ENCODE measurements at places on chromosomes 6 and 20.

DNA sequence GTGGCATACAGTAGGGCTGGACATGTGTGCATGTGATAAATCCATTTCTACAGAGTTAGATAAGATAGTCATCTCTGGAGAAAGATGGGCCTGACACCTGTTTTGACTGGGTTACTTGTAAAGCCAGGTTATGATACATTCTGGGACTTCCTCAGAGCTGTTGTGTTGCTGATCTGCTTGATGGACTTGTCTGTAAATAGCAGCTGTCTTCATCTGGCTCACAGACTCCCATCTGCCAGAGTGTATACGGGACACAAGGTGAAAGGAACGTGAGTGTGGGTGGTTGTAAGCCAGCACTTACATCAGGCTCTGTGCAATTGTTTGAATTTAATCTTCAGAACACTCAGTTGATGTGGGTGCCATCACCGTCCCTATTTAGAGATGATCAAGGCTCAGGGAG, 49.8 kb downstream of the ZDHHC14 start:
- DNase-seq: no peak

DNA sequence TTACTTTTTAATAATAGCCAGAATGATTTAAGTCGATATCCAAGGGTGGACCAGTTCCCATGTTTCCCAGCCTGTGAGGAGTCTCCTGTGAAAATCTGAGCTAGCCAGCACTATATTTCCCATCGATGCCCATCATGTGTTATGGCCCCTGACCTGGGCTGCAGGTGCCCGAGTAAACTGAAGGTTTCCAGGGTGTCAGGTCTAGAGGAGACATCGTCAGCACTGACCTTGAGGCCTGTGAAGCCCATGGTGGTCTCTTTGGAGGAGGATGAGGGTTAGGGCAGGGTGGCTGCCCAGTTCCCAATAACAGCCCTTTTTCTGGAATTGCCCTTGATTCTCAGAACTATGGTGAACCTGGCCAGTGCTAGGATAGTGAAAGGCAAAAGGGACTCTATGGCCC, 63.0 kb upstream of the TOP1 start:
- no peak for DNase-seq

GRCh38 chr6:25576919-25577318, 75.1 kb upstream of the SCGN start:
- no peak for DNase-seq

DNA sequence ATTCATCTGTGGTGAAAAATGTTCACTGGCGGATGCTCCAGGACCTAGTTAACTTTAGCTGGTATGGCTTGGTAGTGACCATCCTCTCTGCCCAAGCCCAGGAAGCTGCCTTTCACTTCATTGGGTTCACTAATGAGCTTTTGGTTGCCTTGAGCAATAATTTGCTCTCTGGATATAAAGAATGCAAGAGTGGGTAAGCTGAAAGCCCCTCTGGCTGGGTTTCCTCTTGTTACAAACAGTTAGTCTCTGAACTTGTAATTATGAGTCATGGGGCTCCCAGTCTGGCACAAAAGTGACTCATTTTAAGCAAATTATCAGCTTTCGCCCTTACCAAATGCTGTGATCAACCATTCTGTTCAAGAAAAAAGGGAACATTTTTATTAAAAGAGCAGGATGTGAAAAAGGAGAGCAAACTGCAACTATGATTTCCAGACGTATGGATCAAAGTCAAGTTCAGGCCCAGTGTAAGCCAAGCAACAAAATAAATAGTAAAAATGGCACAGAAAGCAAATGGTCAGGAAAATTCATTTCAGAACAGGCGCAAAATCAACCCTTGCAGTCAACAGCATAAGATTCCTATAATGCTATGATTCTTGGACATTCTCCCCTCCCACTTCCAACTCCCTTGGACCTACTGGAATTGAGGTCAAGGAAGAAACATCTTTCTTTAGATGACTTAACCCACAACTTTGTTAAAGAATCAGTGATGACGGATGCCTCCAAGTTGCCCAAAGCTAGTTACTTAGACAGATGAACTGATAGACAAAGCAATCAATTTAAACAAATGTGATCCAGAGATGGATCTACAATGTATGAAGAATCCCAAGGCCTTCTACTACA, 130.0 kb upstream of the KCNK16 start:
- no peak for DNase-seq

DNA sequence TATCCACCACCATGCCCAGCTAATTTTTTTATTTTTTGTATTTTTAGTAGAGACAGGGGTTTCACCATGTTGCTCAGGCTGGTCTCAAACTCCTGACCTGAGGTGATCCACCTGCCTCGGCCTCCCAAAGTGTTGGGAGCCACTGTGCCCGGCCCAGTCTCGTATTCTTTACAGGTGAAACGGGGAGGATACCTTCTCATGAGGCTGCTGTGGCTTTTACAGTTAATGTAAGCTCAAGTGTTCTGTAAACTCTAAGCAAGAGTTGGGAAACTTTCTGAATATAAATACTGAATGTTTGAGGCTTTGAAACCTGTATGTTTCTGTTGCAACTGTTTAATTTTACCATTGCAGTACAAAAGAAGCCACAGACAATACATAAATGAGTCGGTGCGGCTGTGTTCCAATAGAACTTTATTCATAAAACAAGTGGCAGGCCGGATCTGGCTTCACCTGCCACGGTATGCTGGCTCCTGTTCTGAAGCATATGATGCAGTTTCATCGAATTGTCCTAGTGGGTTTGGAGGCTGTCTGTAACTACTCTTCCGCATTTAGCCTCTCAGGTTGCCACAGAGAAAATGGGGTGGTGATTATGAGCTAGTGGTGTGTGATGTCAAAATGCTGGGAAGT, 192.5 kb upstream of the ZFP64 start:
- no peak for DNase-seq
